Glomerular endothelial cell (primary cell): ENCODE measurements at places on chromosomes 1 and 21. TPM values are rescaled to one million over a fixed set of nuclear protein-coding genes. Genes with fewer than 3 reads are reported as not detected.

DNA sequence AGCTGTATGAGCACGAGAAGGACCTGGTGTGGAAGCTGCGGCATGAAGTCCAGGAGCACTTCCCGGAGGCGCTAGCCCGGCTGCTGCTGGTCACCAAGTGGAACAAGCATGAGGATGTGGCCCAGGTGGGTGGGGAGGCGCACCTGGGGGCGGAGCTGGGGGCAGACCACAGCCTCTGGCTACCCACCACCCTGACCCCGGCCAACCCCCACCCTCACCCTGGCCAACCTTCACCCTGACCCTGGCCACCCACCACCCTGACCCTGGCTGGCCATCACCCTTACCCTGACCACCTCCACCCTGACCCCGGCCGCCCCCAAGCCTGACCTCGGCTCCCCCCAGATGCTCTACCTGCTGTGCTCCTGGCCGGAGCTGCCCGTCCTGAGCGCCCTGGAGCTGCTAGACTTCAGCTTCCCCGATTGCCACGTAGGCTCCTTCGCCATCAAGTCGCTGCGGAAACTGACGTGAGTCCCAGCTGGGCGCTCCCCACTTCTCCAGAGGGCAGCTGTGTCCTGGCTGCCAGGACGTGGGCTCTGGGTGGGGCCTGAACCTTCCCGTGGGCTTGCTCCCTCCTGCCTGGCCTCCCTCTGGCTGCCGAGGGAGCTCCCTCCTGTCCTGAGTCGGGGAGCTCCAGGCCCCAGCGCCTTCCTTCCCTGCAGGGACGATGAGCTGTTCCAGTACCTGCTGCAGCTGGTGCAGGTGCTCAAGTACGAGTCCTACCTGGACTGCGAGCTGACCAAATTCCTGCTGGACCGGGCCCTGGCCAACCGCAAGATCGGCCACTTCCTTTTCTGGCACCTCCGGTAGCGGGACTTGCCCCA is 69.5 kb downstream of the PIK3CD start:
- no peak for DNase-seq

- DNase-seq = no peak
Observed at GRCh38 chr1:59198564-59198963, 98.3 kb upstream of the FGGY start.

C1orf115 gene
- 20.4 and 21.8 TPM in 2 replicates for total RNA-seq

- DNase-seq = no peak
Observed at GRCh38 chr21:25408666-25409065, 198.6 kb downstream of the MRPL39 start.

DNA sequence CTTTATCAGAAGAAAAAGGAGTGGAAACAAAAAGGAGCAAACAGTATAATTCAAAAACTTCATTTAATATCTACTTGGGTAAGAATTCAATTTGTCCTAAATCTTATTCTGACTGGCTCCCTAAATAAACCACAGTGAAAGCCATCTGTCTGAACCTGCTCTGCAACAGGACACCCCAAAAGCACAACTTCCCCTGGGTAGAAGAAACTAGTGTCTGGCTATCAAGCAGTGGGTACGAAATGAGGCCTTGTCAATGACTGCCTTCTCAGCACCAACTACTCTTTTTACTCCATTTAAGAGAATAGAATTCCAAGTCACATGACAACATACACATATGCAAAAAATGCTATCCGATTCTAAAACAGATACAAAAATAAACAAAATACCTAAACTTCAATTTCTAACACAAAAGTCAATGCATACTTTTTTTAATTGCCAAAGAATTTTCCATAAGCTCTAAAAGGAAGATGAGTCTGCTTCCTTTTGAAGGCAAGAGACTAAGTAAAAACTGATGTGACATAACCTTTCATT is 206.8 kb downstream of the SLC45A1 start:
- DNase-seq = no peak

- DNase-seq = no peak
Observed at GRCh38 chr1:111585447-111586086, 34.0 kb upstream of the RAP1A start.

LCE3D gene
- not detected in 2 replicates for total RNA-seq

SPRR2F gene
- total RNA-seq = not detected in 2 replicates

PAQR6 gene
- total RNA-seq = 0.15 and 1.5 TPM in 2 replicates

RGS13 gene
- total RNA-seq = not detected in 2 replicates

CYP4A11 gene
- not detected in 2 replicates for total RNA-seq

- no peak for DNase-seq
Observed at GRCh38 chr1:116298746-116299145, 74.3 kb upstream of the ATP1A1 start.

GRCh38 chr21:44259082-44259705 is 2.5 kb downstream of the DNMT3L start:
- no peak for DNase-seq
